ENCODE measurements at places on chromosomes 16 and 17.
A peak's percentile ranks its signal among the peaks of the same experiment; 100 is the strongest.

DNA sequence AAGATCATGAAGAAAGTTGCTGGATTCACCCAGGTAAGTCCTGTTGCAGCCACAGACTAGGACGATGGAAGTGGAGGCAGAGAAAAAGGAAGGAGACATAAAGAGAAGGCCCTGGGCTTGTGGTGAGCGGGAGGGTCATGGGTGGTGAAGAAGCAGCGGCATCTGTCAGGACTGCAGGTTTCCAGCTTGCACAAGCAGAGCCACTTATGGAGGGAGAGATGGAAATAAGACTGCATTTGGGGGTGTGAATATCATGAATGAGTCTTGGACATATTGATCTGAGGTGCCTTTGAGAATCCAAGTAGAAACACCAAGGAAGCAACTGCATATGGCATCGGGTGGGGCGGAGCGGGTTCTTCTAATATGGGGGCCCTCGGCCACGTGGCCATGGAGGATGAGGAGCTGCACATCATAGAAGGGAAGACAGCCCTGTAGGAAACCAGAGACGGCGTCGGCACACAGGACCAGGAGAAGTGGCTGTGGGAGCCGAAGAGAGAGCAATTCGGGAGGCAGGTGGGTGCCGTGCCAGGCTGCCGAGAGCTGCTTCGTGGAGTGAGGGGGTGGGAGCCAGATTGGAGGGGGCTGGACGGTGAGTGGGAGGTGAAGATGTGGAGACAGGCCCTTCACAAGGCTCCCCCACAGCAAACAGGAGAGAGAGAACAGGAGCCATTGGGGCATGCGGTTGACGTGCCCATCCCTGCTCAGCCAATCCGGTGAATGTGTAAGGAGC is 243.5 kb downstream of the GSG1L start:
- no peak for DNase-seq

- no peak for DNase-seq
Measured at GRCh38 chr16:4017807-4018206, 98.4 kb downstream of the ADCY9 start.

GRCh38 chr17:8063761-8064534 is 23.6 kb downstream of the ALOX12B start:
- no peak for DNase-seq

- DNase-seq: no peak
Measured at GRCh38 chr16:48271728-48272127, 24.4 kb upstream of the ABCC11 start.

GRCh38 chr17:76658242-76658662 is 14.7 kb upstream of the ST6GALNAC1 start:
- no peak for DNase-seq

DNA sequence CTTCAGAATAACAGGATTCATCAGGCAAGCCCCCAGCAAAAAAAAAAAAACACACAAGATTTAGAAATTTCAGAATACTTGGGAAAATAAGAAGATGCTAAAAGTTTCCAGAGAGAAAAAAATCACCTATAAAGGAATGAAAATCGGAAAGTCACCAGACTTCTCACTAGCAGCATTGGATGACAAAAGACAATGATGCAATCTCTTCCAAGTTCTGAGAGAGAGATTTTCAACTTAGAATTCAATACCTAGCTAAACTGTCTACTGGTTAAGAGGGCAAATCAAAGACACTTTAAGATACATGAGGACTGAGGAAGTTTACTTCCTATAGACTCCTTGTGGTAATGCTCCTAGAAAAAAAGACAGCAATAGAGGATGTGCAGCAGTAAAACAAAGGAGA is 23.9 kb upstream of the TNS4 start:
- DNase-seq: no peak

DNA sequence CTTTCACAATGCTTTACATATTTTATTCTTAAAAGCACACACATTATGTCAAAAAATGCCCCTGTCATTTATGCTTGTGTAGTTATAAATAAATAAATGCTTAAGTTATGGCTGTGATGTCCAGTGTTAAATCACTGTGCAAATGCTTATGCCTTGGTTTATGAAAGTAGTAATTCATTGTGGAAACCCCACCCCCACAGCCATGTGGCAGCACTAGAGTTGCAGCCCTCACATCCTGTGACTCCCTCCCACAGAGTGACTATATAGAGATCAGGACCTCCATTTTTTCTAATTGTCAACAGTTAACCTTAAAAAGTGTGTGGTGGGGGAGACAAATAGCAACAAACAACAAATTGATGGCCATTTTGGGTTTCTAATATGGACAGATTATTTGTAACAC is 2.4 kb downstream of the SKAP1 start:
- DNase-seq: peak; percentile 70

Measured in COLO829 (cell line).